SJCRH30 (cell line): ENCODE measurements at places on chromosomes 16 and 17. TPM values are rescaled to one million over a fixed set of nuclear protein-coding genes. Genes with fewer than 3 reads are reported as not detected.

DNA sequence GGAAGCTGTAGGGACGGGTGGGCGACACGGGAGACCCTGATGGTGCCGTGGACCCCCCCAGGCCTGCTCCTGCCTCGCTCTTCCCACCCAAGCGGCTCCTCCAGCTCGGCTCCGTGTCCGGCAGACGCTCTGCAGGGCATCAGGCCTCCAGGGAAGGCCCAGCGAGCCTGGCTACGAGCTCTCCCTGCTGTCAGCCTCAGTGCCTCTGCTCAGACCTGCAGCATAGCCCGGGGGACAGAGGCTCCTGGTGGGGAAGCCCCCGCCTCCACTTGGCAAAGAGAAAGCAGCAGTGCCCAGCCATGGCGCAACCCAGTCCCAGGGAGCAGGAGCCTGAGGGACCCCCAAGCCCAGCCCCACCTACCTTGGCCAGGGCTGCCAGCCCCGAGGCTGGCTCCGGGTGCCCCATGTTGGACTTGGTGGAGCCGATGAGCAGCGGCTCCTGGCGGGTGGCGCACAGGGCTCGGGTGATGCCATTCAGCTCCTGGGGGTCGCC is 5.9 kb downstream of the FASN start:
- DNase-seq, result no peak

- no peak for DNase-seq
These were observed 24.8 kb downstream of the KRT23 start for GRCh38 chr17:40912486-40913210.

- DNase-seq, result no peak
These were observed at the start of gene YBX2 for GRCh38 chr17:7294614-7295153. Gene YBX2, minus strand, starts transcription at chr17:7294639. Its CDS starts 139 bp downstream, at chr17:7294500.

DNA sequence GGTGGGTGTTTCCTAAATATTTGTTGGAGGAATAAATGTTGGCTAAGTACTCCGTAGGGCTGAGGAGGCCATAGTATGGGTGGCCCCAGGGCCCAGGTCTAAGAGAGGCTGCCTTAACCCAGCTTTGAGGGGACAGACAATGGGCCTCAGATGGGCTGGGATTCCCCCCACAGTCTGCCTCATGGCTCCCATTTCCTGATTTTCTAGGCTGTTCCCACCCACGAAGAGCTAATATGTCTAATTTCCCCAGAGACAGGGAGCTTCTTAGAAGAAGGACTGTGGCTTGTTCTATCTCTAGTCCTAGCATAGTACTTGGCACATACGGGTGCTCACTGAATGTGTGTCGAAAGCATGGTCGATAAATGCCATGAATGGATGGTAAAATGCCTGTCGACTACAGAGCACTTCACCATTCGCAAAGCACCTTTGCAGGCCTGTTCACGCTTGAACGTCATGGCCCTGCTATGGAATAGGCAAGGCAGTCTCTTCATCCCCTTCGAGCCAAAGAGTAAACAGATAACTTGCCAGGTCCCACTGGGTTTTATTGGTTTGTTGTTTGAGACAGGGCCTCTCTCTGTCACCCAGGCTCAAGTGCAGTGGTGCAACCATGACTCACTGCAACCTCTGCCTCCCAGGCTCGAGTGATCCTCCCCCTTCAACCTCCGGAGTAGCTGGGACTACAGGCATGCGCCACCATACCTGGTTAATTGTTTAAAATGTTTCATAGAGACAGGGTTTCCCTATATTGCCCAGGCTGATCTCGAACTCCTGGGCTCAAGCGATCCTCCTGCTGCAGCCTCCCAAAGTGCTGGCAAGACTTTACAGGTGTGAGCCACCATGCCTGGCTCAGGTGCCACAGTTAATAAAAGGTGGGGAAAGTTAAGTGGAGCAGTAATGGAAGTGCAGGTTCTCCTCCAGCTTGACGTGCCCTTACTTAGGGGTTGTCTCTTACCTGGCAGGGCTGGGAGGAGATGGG is 9.7 kb downstream of the CHAD start:
- no peak for DNase-seq

- no peak for DNase-seq
These were observed 8.9 kb downstream of the CFAP20 start for GRCh38 chr16:58120234-58120633.

DNA sequence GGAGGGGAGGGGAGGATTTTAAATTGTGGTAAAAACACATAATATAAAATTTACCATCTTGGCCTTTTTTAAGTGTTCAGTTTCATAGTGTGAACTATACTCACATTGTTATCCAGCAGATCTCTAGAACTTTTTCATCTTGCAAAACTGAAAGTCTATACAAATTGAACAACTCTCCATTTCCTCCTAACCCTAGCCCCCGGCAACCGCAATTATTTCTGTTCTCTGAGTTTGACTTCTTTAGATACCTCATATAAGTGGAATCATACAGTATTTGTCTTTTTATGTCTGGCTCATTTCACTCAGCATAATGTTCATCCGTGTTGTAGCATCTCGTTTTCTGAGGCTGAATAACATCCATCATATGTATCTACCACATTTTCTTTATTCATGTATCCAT is 30.0 kb upstream of the MRTFB start:
- DNase-seq, result no peak

- DNase-seq, result peak; percentile 93
These were observed 70.9 kb downstream of the PLXDC1 start for GRCh38 chr17:39080421-39081078.

DNA sequence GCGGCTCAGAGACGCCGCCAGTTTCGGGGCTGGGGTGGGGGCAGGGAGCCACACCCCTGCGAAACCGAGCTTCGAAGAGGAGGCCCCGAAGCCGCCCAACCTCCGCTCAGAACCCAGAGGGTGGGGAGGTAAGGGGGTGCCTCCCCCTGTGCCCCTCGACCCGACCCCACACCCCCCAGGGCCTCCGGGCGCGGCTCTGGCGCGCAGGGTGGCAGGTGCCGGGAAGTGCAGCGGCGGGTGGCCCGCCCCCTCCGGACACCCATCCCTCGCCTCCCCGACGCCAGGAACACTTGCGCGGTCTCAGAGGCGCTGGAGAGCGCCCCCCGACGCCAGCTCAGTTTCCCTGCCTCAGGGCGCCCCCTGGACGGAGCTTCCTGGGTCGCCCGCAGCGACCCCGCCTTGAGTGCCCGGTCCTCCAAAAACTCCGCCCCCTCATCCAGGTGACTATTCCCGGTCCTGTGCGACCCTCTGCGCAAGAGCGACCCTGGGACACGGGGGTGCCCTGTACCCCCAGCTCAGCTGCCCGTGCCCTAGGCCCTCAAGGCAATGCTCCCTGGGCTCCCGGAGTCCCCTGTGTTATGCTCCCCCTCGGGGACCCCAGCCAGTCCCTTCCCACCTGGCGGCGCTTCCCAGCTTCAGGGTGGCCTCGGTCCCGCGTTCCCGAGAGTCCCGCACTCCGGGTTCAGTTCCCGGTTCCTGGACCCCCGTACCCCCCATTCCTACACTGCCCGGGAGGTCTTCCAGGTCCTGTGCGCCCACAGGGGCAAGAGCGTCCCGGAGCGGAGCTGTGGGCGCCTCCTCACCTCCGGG is 562 bp downstream of the PPL start:
- no peak for DNase-seq

- peak; percentile 52 for DNase-seq
These were observed 3.6 kb upstream of the XAF1 start for GRCh38 chr17:6752068-6752909.

- DNase-seq, result no peak
These were observed 1.2 kb downstream of the WNT3 start for GRCh38 chr17:46817151-46817900.

DNA sequence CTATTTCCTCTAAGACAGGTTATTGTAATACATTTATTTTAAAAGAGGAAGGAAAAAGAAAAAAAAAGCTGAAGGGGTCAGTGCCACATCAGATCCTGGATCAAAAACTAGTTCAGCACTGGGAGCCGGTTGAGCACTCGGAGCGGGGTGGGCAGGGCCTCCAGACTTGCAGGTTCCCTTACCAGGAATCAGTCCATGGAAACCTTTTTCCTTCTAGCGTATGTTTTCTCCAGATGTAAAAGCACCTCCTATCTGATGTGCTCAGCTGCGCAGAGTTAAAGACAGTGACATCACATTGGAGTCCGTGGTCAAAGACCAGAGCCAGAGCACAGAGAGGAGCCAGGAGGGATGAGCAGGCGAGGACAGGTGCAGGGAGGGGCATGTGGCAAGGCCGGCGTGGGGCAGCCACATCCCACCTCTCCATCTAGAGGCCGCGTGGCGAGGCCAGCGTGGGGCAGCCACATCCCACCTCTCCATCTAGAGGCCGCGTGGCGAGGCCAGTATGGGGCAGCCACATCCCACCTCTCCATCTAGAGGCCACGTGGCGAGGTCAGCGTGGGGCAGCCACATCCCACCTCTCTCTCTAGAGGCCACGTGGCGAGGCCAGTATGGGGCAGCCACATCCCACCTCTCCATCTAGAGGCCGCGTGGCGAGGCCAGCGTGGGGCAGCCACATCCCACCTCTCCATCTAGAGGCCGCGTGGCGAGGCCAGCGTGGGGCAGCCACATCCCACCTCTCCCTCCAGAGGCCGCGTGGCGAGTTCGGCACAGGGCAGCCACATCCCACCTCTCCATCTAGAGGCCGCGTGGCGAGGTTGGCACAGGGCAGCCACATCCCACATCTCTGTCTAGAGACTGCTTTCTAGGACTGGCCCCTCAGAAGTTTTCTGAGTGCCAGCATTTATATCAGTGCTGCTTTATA is 166.8 kb upstream of the CHMP6 start:
- DNase-seq, result no peak

DNA sequence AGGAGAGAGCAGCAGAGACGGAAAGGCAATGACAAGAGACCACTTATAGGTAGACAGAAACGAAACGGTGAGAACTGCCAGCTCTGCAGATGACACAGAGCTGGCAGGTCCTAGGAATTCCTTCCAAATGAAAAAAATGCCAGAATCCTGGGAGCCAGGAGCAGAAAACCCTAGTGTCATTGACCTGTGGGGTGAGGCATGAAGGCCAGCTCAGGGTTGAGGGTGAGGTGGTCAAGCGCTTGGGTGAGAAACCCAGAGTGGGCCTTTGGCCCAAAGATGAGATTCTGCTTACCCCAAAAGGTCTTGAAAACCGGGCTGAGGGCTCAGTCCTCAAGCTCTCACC is 9.2 kb downstream of the HIC1 start:
- no peak for DNase-seq

GRCh38 chr17:80195671-80196529 is 24.2 kb downstream of the SGSH start:
- DNase-seq, result no peak

- no peak for DNase-seq
These were observed 21.1 kb downstream of the NDUFAF8 start for GRCh38 chr17:81260171-81260570.

GRCh38 chr17:50090071-50090470 is 5.1 kb upstream of the PDK2 start:
- no peak for DNase-seq

GRCh38 chr17:14918540-14918939 is 346.6 kb downstream of the PMP22 start:
- DNase-seq, result no peak

DNA sequence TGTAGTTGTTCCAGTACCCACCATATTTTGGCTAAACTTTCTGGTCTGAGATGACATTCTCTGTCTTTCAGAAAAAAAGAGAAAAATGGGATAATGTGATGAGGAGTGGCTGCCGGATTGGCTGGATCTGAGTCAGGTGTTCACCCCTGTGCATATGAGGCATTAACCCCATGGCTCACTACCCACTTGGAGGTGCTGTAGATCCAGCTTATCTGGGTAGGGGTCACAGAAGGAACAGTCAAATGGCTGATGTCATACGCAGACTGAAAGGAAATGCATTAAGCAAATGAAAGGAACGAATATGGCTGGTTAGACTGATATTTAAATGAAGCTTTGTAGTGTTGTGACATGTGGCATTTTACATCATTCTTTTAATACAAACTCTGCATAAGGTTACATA is 17.3 kb downstream of the MAP2K6 start:
- no peak for DNase-seq

DNA sequence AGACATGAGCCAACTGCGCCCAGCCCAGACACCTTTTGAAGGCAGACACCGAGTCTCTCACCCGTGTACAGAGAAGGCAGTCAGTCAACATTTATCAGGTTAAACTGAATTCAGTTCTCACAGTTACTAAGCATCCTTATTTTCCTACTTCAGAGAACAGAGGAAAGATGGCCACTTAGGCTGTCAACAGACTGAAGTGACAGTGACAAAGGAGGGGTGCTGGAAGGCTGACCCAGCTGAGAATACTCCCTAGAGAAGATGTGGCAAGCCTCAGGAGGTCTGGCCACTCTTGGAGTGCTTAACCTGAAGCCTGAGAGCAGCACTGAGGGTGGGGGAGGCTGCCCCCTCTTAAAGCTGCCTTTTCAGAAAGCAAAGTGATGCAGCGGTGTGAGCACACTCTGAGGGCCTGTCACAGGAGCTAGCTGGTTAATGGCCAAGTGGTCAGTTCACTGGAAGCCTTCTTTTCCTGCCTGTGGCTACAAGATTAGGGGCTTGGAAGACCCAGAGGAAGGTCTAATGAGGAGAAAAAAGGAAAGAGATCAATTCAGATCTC is 51.0 kb upstream of the SREBF1 start:
- DNase-seq, result no peak

- DNase-seq, result no peak
These were observed 3.7 kb downstream of the SOCS3 start for GRCh38 chr17:78356101-78356713.

GRCh38 chr16:81936209-81937000 is 74.9 kb downstream of the SDR42E1 start:
- DNase-seq, result no peak

GRCh38 chr17:69760562-69760961 is 314.5 kb upstream of the KCNJ16 start:
- DNase-seq, result no peak

GRCh38 chr17:49333804-49334203 is 28.2 kb downstream of the ZNF652 start:
- no peak for DNase-seq

DNA sequence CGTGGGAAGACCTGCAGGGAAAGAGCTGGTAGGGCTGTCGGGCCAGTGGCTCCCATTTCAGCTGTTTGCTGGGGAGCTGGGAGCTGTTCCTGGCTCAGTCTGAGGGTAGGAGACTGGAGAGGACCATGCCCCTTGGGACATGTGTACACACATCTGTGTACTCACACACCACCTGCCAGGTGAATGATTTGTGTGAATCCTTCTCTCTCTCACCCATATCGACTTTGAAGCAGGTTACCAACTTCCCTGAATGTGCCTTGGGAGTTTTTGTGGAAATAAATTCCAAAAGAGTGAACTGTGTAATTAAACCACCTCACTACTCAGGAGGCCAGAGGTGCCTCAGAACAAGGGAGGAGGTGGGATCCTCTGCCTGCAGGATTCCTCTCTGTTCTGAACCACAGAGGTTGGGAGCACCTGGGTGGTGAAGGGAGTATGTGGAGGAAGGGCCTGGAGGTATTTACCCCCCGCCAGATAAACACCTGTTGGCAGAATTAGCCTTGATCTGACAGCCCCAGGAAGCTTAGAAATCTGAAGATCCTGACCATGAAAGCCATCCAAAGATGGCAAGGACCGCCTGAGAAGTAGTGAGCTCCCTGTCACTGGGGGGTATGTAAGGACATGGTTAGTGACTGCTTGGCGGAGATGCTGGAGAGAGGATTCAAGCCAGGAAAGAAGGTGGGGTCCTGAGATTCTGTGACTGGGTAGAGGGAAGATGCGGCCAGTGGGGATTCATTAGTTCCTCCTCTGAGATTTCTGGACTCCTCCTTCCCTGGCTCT is 3.3 kb downstream of the ABCC3 start:
- DNase-seq, result no peak

Gene TLE7
- total RNA-seq, result not detected in 2 replicates

Gene PRSS33
- total RNA-seq, result not detected in 2 replicates

Gene TBC1D26
- 0.05 and 0.12 TPM in 2 replicates for total RNA-seq

Gene DOC2A
- total RNA-seq, result not detected in 2 replicates

Gene TNFRSF13B
- not detected in 2 replicates for total RNA-seq

Gene FAM83G
- total RNA-seq, result 2.1 TPM in 2 replicates

Gene ACSM2B
- not detected in 2 replicates for total RNA-seq

Gene DRC7
- total RNA-seq, result not detected in 2 replicates

Gene ASPA
- 0.02 TPM in 1 of 2 replicates, not detected in the other for total RNA-seq
